Stimulated activated CD4-positive, alpha-beta T cell treated with anti-CD3 and anti-CD28 coated beads, Interleukin-15, amount 100 ng/mL, for 1 hour (primary cell): ENCODE measurements at places on chromosomes 16 and 17.

- DNase-seq = no peak
Observed at GRCh38 chr17:64964796-64965195, 45.5 kb upstream of the LRRC37A3 start.

- no peak for DNase-seq
Observed at GRCh38 chr16:706189-707061, 824 bp upstream of the FBXL16 start.

DNA sequence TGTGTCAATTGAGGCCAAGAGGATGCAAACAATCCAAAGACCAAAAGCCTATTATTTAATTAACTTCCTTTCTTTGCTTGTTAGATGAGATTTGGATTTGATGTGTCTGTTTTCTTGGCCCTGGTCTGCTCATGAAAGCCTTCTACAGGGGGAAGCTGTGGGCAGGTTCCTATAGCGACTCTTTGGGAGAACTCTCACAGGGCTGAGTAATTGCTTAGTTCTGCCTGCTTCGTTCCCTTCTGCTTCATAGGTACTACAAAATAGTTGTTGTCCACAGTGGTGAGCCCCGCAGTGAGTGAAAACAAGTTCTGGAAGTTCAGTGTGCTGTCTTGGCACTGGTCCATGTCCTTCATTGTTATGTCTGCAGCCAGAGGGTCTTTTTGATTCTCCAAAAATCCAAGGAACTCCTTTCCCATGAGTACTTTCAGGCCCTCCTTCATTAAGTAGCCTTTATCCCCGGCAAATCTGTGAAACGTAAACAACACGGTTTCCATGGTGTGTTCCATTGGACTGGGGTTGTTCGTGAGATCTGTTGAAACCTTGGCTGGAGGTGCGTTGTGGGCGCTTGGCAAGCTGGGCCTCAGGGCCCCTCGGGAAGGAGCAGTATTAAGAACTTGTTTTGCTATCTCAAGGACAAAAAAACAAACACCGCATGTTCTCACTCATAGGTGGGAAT lies 30.0 kb upstream of the ANKRD40CL start:
- no peak for DNase-seq

- DNase-seq = no peak
Observed at GRCh38 chr16:9370061-9370491, 278.6 kb downstream of the HAPSTR1 start.

DNA sequence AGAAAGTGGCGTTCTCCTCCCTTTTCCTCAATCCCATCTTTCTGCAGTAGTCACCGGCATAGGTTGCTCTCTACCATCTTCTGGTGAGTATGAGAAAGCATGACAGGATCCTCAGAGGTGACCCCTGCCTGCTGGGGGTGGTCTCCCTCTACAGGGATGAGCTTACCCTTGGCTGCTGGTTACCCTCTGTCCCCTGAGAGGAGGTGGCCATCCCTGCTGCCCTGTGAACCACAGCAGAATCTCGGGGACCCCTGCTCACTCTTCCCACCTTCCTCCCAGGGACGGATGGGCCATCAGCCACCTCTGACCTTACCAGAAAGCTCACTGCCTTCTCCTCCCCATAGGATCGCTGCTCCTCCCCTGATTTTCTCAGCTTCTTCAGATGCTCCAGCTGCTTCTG lies 7.8 kb downstream of the MEFV start:
- no peak for DNase-seq

DNA sequence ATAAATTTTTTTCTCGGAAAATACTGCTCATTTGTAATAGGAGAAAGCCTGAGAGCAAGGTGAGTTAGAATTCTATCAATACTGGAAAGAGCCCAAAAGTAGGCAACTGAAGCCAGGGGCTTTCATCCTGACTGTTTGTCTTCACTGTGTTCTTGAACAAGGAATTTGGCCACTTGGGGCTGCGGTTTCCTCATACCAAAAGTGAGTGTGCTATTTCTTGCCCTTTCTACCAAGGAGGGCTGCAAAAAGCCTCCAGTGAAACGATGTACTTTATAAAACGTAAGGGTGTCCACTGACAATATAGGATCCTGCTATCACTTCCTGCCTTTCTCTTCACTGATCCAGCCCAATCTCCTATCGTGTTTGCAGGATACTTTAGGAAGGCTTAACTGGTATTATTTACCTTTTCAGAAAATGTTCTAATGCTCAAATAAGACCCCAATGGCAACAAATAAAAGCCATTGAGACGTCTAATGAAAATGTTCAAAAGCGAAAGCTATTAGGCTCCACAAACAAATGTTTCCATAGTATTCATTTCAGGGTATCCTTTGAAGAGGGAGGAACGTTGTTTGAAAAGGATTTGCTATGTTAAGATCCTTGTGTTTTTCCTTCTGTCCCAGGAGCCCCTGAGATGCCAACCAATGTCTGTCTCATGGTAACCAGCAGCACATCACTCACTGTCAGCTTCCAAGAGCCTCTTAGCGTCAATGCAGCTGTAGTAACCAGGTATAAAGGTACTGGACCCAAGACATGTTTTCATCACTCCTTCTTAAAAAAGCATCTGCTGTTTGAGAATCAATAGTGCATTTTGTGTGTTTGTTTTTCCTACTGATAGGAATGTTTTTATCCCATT lies 219.3 kb upstream of the NOG start:
- no peak for DNase-seq

GRCh38 chr17:62974788-62975187 lies 8.8 kb downstream of the TANC2 start:
- DNase-seq = no peak

DNA sequence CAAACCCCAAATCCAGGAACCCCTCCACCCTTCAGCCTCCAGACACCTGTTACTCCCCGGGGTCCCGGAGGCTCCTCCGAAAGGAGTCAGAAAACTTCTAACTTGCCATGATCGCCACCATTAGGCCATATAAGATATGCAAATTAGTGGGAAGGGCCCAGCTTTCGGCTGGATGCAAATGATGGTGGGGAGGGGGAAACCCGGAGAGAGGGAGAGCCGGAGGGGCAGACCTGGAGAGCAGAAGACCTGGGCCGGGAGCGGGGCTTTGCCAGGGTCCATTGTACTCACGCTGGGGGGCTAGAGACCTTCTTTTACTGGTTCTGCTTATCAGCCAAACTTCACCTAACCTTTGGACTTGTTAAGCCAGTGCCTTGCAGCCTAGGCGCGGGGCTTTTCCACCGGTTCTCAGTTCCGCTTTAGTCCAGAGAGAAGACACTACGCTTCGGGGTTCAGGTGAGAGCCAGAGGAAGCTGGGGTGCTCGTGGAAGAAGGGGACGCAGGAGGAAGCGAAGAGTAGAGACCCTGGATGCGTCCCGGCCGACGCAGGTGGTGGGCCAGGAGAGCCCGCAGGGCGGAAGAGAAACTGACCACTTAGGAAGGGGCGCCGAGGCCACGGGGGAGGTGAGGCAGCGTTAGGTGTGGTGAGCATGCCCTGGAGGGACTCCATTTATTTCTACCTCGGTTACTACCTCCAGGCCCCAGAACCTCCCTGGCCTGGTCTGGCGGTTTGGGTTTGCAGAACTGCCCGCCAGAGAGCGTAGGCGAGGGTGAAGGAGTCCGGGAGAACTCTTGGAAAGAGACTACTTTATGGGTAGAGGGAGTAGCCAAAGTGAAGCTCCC lies at the start of gene HNF1B:
TSS of gene HNF1B (minus strand) at position 99 of the 840 bp plus-strand sequence. CDS start 175 bp downstream, outside the sequence.
- no peak for DNase-seq

GRCh38 chr17:66893382-66893781 lies 58.5 kb downstream of the CACNG5 start:
- no peak for DNase-seq

- DNase-seq = no peak
Observed at GRCh38 chr17:3553419-3554401, 3.9 kb downstream of the TRPV3 start.
